ENCODE measurements at places on chromosomes 13 and 19. TPM values are rescaled to one million over a fixed set of nuclear protein-coding genes. Genes with fewer than 3 reads are reported as not detected.

DNA sequence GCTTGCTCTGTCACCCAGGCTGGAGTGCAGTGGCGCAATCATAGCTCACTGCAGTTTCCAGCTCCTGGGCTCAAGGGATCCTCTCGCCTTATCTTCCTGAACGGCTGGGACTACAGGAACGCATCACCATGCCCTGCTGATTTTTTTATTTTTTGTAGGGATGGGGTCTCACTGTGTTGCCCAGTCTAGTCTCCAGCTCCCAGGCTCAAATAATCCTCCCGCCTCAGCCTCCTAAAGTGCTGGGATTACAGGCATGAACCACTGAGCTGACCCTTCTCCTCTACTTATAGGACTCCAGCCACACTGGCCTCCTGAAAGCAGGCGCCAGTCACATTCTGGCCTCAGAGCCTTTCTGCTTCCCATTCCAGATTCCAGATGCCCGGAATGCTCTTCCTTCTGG is 10.5 kb downstream of the DACT3 start:
- H3K4me3 ChIP-seq, result no peak overlapping the region
- DNase-seq, result no peak
- H3K27me3 ChIP-seq, result peaks cover 58% of the 10 kb centered on the region
- no peak overlapping the region for H3K27ac ChIP-seq
- peaks cover 13% of the 10 kb centered on the region for H3K4me1 ChIP-seq

DNA sequence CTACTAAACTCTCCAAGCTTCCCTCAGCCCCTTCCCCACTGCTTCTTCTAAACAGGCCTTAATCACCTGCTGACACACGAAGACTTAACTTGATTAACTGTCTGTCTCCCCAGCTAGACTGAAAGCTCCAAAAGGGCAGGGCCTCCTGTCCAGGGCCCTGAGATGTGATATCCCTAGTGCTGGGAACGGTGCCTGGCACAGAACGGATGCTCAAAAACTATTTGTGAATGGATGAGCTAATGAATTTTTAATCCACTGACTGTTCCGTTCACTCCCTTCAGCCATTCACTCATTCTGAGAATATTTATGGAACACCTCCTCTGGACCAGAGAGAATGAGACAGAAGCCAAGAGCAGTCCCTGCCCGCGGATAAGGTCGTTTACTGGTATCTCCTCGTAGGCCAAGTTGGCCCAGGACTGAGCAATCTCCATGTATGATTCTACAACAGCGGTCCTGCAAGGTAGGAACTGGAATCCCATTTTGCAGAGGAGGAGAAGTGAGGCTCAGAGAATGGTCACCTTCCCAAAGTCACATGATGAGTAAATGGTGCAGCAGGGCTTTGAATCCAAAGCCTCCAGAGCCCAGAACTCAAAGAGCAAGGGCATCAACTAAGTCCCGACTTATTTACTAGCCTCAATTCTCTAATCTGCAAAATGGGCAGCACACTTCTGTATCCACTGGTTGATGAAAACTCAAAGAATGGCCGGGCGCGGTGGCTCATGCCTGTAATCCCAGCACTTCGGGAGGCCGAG is 3.4 kb downstream of the DMWD start:
- peaks cover 6% of the 10 kb centered on the region for H3K36me3 ChIP-seq
- no peak overlapping the region for H3K4me3 ChIP-seq
- H3K4me1 ChIP-seq, result peaks cover 6% of the 10 kb centered on the region
- H3K27me3 ChIP-seq, result no peaks in the 10 kb centered on the region
- no peak overlapping the region for H3K27ac ChIP-seq

The ZNF20 gene
- 7.5 TPM for total RNA-seq

The FDX2 gene
- total RNA-seq, result 27.3 TPM

The ZNF470 gene
- total RNA-seq, result 8.7 TPM

The ZNF561 gene
- 71.1 TPM for total RNA-seq

The TPTE2 gene
- not detected for total RNA-seq

The TNNI3 gene
- total RNA-seq, result 27.9 TPM

The MTIF3 gene
- total RNA-seq, result 47.2 TPM

The GRIK5 gene
- 42.5 TPM for total RNA-seq
